ENCODE measurements at places on chromosomes 12 and 14.

DNA sequence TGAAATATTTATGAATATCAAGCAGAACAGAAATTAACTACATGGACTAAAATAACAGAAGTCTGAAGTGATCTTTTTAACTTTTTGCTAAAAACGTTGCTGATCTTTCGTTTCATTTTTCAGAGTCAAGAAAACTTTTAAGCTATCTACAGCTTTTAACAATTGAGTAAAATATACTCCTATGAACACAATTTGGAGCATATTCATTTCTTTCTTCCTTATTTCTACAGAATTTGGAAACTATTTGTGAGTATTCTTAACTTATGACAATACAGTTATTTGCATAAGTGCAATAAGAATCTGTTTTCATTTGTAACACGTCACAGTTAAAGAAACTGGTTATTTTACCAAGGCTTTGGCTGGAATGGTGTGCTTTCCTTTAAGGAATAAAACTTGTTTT is 21.0 kb upstream of the B4GALNT1 start:
- no peak for DNase-seq

DNA sequence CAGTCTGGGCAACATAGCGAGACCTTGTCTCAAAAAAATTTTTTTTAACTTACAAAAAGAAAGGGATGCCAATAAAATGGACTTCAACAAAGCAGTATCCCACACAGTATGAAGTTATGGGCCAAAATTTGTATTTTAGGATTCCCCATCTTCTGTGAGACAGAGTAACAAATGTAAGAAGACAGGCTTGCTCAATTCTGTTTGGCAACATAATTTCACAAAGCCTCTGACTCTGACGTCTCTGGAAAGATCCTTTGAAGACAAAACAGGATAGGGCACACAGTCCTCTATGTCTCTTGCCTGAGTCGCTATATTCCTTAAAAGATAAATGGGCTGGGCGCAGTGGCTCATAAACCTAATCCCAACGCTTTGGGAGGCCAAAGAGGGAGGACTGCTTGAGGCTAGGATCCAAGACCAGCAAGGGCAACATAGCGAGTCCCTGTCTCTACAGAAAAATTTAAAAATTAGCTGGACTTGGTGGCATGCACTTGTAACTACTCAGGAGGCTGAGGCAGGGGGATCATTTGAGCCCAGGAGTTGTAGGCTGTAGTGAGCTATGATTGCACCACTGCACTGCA is 1.1 kb upstream of the HOMEZ start:
- no peak for DNase-seq

DNA sequence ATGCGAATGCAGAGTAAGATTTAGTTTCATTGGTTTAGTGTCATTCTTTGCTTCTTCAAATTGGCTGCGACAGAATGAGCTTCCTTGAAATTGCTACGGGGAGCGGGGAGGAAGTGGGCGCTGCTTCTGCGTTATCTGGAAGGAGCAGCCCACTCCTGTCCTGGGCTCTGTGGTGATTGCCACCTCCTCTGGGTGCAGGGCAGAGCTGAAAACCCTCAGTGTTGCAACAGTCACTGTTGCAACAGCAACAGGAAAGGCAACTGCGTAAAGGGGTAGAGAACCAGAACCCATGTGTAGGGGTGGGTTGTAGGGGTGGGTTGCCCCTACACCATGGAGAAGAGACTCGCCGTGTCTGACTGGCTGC is 57.7 kb downstream of the MAX start:
- DNase-seq, result no peak

DNA sequence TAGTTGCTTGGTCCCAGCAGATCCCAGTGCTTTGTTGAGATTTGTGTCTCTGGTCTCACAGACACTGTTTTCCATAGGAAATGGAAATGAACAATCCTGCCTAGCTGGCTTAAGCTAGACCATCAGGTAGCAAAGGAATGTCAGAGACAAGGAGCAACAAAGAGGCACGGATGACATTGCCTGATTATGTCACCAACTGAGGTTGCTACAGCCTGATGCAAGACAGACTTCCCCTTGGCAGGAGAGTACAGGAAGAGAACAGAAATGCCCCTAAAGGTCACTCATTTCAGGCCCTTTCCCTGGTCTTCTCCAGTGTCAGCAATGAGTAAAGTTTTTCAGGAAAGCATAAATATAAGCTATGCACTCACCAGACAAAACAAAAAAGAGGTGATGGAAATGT is 2.0 kb upstream of the PRB2 start:
- DNase-seq, result no peak

GRCh38 chr14:83172363-83172762 is 1638.7 kb upstream of the SEL1L start:
- DNase-seq, result no peak

- no peak for DNase-seq
Observed at GRCh38 chr12:112183141-112184021, 58.0 kb downstream of the TRAFD1 start.

DNA sequence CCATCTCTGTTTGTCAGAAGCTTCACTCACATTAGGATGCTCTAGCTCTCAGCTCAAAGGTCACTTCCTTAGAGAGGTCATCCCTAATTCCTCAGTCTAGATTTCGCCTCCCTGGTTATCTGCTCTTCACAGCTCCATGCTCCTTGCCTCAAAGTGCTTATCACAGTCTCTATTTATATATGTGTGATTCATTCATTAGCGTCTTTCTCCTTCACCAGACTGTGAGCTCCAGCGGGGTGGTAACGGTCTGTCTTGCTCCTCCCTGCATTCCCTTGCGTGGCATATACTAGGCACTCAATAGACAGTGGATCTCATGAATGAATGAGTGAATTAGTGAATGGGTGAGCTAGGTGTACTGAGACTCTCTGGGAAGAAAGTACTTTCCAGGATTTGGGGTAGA is 6.9 kb downstream of the SYNDIG1L start:
- no peak for DNase-seq

DNA sequence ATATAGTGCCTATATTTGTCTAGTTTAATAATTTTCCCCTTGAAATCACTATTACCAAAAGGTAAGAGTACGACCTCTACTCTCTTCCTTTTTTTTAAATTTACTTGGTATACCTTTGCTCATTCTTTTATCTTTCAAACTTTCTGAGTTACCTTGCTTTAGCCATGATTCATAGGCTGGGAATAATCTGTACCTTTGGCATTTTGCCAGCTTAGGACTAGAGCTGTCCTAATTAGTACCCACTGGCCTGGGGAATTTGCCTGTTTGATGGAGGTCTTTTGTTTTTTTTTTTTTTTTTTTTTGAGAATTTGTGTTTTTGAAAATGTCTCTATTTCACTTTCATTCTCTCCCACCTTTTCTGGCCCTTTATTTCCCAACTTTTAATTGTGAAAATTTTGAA is 8.7 kb upstream of the SLC4A8 start:
- no peak for DNase-seq

- no peak for DNase-seq
Observed at GRCh38 chr12:54129028-54129903, 59.5 kb downstream of the SMUG1 start.

GRCh38 chr14:38860530-38860929 is 242.5 kb downstream of the SEC23A start:
- no peak for DNase-seq

GRCh38 chr12:114240288-114240687 is 165.7 kb downstream of the TBX5 start:
- no peak for DNase-seq

- no peak for DNase-seq
Observed at GRCh38 chr12:117158911-117159553, 31.2 kb downstream of the FBXO21 start.

- DNase-seq, result no peak
Observed at GRCh38 chr12:23855813-23856212, 93.7 kb downstream of the SOX5 start.

- DNase-seq, result no peak
Observed at GRCh38 chr12:119195256-119195655, 16.5 kb downstream of the HSPB8 start.

All from HEK293T (cell line).